Activated CD8-positive, alpha-beta T cell treated with anti-CD3 and anti-CD28 coated beads, Interleukin-2, amount 10 ng/mL, durations not matched to agents 7 days and 5 days (primary cell): ENCODE measurements at places on chromosomes 2 and 18. TPM values are rescaled to one million over a fixed set of nuclear protein-coding genes. Genes with fewer than 3 reads are reported as not detected.

- DNase-seq: no peak
These were observed 77.2 kb upstream of the PXDN start for GRCh38 chr2:1821530-1821929.

- DNase-seq: no peak
These were observed 80.3 kb upstream of the GYPC start for GRCh38 chr2:126575631-126576030.

- DNase-seq: no peak
These were observed 7.9 kb upstream of the CCBE1 start for GRCh38 chr18:59705145-59705544.

GRCh38 chr2:201234663-201235135, 25.6 kb upstream of the CASP8 start:
- no peak for DNase-seq

GRCh38 chr2:167826906-167827305, 420.5 kb downstream of the STK39 start:
- no peak for DNase-seq

- no peak for DNase-seq
These were observed 58.7 kb downstream of the PIGN start for GRCh38 chr18:62128157-62128556.

DNA sequence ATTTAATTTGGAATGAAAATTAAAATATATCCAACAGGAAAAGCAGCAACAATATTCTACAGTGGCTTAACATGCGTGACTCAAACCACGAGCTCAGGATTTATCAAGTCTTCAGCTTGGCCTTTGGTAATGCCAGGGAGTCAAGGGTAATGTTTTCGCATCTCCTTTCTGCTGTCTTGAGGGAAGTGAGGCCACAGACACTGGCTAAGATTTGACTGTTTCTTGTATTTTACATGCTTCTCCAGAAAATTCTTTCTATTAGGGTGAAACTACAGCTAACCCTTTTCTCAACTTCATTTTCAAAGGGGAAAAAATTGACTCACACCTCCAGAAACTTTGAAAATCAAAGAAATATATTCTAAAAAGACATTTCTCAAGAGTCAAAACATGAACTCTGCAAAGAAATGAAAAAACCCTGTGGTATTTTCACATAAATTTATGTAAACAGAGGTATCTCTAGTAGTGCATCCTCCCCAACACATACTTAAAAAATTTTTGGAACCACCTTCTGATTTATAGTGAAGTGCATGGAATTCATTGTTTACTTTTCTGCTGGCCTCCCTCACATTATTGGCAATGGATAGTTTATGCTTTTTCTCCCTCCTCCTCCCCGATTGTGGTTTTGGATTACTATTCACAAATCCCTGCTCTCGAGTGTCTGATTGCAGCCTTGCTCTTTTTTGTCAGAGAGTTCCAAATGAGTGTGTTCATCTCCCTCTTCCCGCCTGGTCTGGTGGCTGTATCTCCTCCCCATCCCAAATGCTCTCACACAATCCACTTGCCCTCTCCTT, 48.7 kb downstream of the DPP4 start:
- DNase-seq: no peak

DNA sequence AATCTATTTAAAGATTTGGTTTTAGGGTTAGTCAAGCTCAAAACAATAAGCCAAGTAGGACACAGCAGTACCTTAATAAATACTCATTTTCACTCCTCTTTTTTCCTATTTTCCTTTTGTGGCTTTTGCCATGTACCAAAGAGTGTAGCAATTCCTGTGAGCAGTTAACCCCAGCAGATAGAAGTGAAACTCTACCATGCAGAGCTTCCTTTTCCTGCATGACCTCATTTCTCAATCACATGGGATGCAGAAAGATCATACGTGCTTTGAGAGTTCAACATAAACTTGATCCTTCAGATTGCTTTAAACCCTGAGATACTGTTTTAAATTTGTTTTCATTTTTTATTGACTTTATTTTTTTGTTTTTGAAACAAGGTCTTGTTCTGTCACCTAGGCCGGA, 99.1 kb upstream of the ARHGAP15 start:
- DNase-seq: no peak

GRCh38 chr2:175233135-175233719, 51.7 kb upstream of the ATP5MC3 start:
- DNase-seq: no peak

GRCh38 chr2:28975671-28976070, 5.4 kb upstream of the TOGARAM2 start:
- DNase-seq: no peak

DNA sequence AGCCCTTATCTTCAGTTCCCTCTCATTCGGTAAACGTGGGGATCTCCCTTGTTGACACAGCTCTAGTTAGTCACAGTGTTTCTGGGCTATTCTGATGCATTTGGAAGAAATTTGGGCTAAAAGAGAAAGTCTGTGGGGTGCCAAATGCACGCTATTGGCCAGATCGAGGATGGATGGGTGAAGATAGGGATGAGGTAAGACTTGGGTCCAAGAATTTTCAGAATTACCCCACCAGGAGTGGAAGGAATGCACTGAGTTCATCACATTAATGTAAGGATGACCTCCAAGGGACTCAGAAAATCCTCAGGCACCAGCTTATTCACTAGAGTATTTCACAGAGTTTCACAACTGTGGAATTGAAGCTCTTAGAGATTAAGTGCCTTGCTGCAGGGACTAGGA, 49.3 kb downstream of the NRP2 start:
- no peak for DNase-seq

- DNase-seq: no peak
These were observed 37.1 kb upstream of the CYP1B1 start for GRCh38 chr2:38113051-38113450.

GRCh38 chr2:137005210-137005609, 239.9 kb downstream of the THSD7B start:
- DNase-seq: no peak

- no peak for DNase-seq
These were observed 58.8 kb upstream of the FOSL2 start for GRCh38 chr2:28333606-28334526.

- no peak for DNase-seq
These were observed 317.9 kb upstream of the PKDCC start for GRCh38 chr2:41729800-41730364.

DNA sequence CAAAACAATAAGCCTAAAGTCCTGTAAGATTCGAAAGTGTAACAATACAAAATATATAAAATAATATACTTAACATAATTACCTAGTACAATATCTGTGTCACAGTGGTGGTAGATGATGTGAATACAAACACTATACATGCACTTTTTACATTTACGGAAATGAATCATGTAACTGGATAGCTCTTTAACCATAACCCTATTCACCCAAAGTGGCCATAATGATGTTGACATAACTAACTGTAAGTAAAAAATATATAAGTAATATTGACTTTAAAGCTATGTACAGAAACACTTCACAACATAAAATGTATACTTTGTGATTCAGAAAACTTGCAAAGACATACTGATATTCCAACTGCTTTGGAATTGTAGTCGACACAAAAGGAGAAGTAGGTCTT, 616.9 kb upstream of the SLC8A1 start:
- DNase-seq: no peak

- DNase-seq: no peak
These were observed 29.7 kb upstream of the PIEZO2 start for GRCh38 chr18:11178951-11179549.

GRCh38 chr2:222861411-222862105, 722 bp downstream of the ACSL3 start:
- DNase-seq: peak; percentile 54

DNA sequence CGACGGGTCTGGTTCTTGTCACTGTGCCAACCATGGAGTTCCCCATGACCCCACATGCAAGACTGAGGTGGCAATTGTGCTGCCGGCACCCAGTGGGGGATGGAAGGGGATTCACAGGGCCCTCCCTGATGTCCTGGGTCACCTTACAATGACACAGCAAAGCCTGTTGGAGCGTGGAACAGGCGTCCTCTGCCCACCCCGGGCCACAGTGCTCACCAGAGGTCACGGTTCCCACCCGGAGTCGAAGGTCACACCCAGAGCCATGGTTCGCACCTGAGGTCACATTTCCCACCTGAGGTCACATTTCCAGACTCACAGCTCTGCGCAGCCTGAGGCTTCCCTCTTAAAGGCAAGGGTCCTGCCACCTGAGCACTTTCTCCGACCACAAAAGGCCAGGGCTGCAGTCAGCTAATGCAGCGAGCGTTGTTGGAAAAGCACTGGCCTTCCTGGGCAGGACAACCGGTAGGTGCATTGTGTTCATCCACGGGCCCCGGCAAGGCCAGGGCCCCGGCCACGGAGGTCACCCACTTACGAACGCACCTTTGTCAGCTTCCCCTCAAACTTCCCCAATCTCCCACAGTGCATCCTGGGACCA, 24.0 kb downstream of the KIF1A start:
- DNase-seq: no peak

GRCh38 chr2:178829299-178829960, 22.2 kb upstream of the TTN start:
- DNase-seq: no peak

CAPG gene
- 288 TPM for total RNA-seq

MATN3 gene
- total RNA-seq: not detected

CNTNAP5 gene
- total RNA-seq: not detected

RUFY4 gene
- total RNA-seq: 0.81 TPM

PLB1 gene
- total RNA-seq: 1.4 TPM

EML4 gene
- total RNA-seq: 88.0 TPM

CCDC68 gene
- not detected for total RNA-seq

KCNJ3 gene
- total RNA-seq: not detected

ANTXR1 gene
- not detected for total RNA-seq

DTNA gene
- total RNA-seq: not detected

KLHL29 gene
- total RNA-seq: 4.1 TPM

RIOK3 gene
- total RNA-seq: 53.6 TPM

KIAA2012 gene
- not detected for total RNA-seq

ASB3 gene
- 25.3 TPM for total RNA-seq

IL37 gene
- not detected for total RNA-seq

AMER3 gene
- not detected for total RNA-seq
